ENCODE measurements at places on chromosomes 11 and 22.
A peak's percentile ranks its signal among the peaks of the same experiment; 100 is the strongest.

GRCh38 chr11:69376155-69377028 is 82.4 kb downstream of the MYEOV start:
- DNase-seq: no peak

DNA sequence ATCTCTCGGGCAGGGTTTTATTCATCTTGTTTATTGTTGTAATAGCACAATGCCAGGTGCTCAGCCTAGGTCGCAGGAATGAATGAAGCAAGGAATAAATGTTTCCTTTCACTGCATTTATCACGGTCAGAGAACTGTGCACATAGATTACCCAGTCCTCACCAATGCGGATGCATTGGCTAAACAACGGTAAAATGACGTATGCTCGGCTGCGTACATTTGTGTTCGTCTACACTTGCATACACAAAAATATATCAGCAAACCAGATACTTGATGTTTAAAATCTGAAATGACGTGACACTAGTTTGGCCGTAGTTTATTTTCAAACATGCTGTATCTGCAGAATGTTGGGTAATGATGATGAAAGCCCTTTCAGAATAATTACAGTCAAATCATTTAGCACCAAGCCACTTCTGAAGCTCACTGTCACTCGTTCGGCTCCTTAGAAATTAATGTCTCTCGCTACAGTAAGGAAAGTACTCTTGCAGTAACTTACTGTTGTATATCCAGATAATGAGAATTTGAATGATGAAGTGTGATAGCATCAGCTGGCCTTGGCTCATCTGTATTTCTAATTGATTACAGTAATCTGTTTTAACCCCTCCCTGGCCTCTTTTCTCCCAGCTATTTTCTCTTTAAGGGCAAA is 268.9 kb downstream of the LRRC4C start:
- no peak for DNase-seq

DNA sequence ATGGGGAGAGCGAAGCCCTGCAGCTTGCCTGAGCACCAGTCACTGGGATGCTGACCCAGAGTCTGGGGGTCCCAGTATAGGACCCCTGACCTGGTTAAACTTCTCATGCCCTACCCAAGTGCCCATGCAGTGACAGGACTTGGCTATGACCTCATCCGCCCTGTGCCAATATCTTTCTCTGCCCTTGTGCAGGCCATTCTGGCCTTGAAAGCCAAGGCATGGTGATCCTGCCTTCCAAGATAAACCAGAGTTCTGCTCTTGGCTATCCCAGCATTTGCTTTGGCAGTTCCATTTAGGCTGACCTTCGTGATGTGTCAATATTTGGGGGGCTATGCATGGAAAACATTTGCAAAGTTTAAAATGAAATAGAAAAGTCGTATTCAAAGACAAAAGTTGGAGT is 240.8 kb upstream of the MPPED2 start:
- DNase-seq: no peak

GRCh38 chr11:58061813-58062212 is 31.1 kb downstream of the OR6Q1 start:
- DNase-seq: no peak

GRCh38 chr11:34495724-34496377 is 17.7 kb downstream of the ELF5 start:
- peak; percentile 45 for DNase-seq

- DNase-seq: no peak
Observed at GRCh38 chr11:72939031-72939430, 124.8 kb downstream of the ATG16L2 start.

DNA sequence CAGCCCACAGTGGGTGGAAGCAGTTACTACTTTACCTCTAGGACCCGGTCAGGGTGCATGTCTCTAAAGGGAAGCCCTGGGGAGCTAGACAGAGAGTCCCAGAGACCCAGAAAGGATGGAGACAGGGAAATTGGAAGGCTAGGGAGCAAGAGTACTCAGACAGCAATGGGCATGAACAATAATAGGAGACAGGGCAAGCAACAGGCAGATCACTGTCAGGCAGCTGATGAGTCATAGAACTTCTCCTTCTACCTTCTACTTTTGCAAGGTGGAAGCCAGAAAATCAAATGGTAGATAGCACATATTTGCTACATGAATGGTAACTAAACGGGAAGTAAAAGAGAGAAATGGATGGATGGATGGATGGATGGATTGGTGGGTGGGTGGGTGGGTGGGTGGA is 19.6 kb downstream of the CD5 start:
- no peak for DNase-seq

- no peak for DNase-seq
Observed at GRCh38 chr11:8096575-8096974, 15.6 kb downstream of the TUB start.

DNA sequence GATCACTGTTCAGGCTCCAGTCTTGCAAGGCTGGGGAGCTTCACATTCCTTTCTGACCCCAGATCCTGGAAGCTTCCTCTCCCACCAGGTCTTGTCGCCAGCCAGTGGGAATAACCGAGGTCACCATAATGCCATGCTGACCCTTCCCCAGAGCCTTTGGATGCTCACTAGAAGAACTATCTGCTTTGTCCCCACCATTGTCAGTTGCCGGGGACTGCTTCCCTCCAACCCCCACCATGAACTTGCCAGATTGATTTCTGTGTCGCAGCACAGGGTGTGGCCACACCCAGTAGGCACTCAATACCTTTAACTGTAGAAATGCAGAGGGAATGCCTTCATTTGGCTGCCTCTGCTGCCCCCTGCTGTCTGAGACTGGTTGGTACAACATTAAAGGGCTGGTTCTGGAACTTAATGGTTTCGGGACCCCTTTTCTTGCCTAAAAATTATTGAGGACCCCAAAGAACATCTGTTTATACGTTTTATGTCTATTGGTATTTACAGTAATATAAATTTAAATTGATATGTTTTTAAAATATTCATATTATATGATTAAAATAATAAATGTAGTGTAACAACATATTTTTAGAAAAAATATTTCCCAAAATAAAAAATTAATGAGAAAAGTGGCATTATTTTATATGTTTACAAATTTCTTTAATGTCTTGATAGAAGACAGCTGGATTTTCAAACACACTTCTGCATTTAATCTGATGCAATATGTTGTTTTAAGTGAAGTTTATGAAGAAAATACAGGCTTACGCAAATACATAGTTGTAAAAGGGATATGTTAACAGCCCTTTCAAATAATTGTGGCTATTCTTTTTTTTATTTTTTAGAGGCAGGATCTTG is 6.7 kb upstream of the GDPD5 start:
- DNase-seq: peak; percentile 89

- DNase-seq: no peak
Observed at GRCh38 chr22:40592352-40593113, 44.0 kb downstream of the MRTFA start.

- DNase-seq: no peak
Observed at GRCh38 chr11:71395263-71395560, 53.0 kb downstream of the DHCR7 start.

DNA sequence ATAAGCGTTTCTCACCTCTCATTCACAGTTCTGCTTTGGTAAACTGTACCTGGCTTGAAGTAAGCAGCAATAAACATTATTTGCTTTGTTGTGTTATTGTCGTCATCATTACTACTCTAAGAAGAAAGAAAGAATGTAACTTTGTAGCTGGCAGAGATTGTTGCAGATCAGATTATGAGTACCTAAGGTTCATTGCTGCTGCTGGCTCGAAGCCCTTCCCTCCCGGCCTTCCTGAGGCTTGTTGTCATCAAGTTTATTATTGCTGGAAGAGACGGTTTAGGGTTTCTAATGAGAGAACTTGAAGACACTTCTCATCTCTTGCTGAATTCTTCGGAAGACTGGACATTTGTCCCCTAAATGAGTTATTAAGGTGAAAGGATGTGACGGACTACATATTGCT is 101.3 kb downstream of the GRAMD1B start:
- no peak for DNase-seq

DNA sequence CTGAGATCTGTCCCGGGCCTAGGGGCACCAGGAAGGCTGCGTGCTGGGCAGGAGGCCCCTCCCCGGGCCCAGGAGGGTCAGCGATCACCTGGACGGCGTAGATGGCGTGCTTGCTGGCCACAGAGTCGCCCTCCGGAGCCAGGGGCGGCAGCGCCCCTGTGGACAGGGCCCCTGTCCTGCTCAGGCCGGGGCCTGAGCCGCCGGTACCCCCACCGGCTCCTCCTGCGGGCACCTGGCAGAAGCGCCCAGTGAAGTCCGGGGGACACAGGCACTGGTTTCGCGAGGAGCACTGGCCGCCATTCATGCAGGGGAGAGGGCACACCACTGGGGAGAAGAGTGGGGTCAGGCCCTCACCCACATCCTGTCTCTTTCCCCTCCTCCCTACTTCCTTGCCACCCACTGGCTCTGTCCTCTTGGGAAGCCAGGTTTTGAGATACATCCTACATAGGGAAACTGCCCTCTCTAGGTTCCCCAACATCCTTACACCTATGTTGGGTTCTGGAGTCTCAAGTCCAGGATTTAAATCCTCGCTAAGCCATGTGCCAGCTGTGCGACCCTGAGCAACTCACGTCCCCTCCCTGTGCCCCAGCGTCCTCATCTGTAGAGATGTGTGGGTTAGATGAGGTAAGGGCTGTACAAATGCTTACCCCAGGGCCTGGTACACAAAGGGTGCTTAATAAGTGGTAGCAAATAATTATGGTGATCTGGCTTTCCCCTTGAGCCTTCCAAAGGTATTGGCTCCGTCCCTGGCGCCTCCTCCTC is 3.9 kb downstream of the LTBP3 start:
- DNase-seq: no peak

DNA sequence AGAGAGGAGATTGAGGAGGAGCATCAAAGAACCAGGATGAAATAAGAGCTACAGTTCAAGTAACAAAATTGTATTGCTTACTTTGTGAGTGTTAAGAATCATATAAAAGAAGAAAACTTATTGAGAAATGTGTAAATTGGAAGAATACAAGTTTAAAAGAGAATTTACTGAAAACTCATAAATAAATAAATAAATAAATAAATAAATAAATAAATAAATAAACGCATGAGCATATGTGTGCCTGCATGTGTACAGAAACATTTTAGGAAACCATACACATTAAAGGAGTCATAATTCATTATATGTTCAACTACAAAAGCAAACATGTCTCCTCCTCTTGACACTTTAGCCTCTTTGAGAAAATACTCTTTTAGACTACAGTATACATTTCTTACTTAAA is 42.6 kb downstream of the CNTN5 start:
- no peak for DNase-seq

- no peak for DNase-seq
Observed at GRCh38 chr11:66906061-66906733, 49.3 kb downstream of the LRFN4 start.

DNA sequence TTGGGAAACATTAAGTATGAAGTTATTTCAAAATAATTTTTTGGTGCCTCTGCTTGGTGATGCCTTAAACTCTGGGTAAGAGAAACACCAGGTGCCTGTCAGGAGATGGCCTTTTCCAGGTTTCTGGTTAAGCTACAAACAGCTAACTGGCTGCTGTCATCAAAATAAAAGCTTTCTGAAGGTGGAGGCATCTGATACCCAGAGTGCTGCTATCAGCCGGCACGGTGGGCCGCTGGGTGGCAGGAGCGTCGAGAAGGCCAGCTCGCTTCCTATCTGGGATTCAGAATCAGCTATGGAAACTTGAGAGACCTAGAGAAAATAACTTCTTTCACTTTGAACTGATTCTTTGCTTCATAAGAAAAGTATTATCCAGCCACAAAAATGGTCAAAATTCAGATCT is 80.8 kb upstream of the PITPNB start:
- DNase-seq: no peak
